ENCODE measurements at places on chromosomes 7 and 10. TPM values are rescaled to one million over a fixed set of nuclear protein-coding genes. Genes with fewer than 3 reads are reported as not detected.
A peak's percentile ranks its signal among the peaks of the same experiment; 100 is the strongest.

Gene PFKP
- 14.1 TPM for total RNA-seq

Gene MACROH2A2
- 10.2 TPM for total RNA-seq

Gene STOX1
- 5.7 TPM for total RNA-seq

Gene HOXA9
- 9.6 TPM for total RNA-seq

Gene SKIDA1
- total RNA-seq = 1.2 TPM

Gene ANKRD7
- 0.49 TPM for total RNA-seq

Gene GJD4
- not detected for total RNA-seq

Gene HOXA4
- total RNA-seq = 0.69 TPM

Gene COBL
- 11.9 TPM for total RNA-seq

Gene PNLIPRP1
- total RNA-seq = not detected

Gene ANXA11
- 38.9 TPM for total RNA-seq

Gene NEURL1
- total RNA-seq = 2.1 TPM

Gene ZNF488
- total RNA-seq = 0.10 TPM

Gene COL26A1
- 3.5 TPM for total RNA-seq

Gene AKR1C2
- 4.5 TPM for total RNA-seq

Gene SEMA4G
- total RNA-seq = 1.9 TPM

DNA sequence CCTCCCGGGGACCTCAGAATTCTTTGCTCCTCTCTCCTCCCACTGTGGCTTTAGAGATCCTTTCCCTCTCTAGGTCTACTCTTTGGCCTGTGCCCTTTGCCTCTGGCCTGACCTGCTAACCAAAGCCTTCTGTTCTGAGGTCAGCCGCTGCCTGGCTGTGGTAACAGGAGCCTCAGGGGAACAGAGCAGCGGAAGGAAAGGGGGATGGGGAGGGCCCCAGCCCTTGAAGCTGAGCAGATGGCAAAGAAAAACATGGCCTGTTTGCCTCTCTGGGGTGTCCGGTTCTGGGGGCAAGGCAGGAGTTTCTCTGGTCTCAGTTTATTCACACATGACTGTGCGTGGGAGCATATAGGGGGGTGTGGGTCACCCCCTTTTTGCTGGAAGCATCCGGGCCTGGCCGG is 28.2 kb downstream of the COL26A1 start:
- peak; percentile 8 for DNase-seq

DNA sequence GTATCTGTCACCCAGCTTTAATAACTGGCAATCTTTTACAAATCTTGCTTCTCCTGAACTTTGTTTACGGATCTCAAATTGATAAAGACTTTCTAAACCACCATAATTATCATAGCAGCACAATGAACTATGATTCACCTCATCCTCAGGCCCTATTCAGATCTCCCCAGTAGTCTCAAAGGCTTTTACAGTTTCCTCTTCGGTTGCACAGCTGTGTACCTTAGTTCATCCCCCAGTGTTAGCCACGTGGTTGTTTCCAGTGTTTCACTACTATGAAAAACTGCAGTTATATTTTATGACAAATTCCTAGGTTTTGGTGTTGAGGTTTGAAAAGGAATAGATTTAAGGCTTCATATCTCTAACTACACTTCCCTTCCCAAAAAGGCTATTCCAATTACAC is 24.9 kb downstream of the PAXIP1 start:
- DNase-seq = no peak

DNA sequence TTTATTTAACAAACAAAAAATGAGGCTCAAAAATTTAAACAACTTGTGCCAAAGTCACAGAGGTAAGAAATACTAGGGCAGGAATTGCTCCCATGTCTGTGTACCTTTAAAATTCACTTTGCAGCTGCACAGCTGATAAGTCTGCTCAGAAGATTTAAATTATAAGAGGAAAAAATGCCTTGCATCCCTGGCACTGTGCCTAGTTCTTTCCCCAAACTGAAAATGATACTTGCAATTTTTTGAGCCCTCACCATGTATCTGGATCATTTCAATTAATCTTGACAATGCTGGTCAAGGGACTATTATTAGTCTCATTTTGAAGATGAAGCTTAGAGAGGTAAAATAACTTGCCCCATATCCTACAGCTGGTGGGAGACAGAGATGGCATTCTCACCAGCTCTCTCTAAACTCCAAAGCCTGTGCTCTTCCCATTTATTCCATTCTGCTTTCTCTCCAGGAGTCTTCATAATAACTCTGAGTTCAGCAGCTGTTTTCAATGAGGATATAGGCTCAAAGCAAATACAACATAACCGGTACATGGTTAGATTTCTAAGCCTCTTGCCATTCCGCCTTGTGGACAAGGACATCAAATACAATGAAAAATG is 350.5 kb upstream of the LRRTM3 start:
- no peak for DNase-seq

GRCh38 chr10:117616179-117616578 is 73.6 kb downstream of the EMX2 start:
- DNase-seq = no peak

DNA sequence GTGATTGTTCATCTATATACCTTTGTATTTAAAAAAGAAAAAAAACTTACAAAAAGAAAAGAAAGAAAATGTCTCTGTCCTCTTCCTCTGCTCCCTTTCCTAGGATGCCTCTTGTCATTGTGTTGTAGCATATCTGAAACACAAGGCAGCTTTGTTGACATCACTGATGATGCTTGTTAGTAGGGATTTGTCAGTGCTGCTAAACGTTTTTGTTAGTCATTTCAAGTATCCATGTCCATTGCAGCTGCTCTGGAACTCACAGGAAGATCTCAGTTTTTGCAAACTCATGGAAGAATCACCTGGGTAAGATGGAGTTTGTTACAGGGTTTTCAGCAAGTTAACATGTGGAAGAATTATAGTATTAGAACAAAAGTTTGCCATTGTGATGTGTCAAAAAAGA is 123.6 kb downstream of the CCSER2 start:
- DNase-seq = no peak

GRCh38 chr10:92382631-92383030 is 91.7 kb downstream of the MARCHF5 start:
- DNase-seq = no peak

GRCh38 chr10:133590226-133590969 is 25.0 kb upstream of the SYCE1 start:
- no peak for DNase-seq

GRCh38 chr10:113506476-113506875 is 46.4 kb upstream of the HABP2 start:
- DNase-seq = peak; percentile 23

GRCh38 chr10:3791974-3792633 is 7.1 kb upstream of the KLF6 start:
- no peak for DNase-seq

- peak; percentile 52 for DNase-seq
Observed at GRCh38 chr7:142459551-142459963, 201.7 kb upstream of the PRSS58 start.

DNA sequence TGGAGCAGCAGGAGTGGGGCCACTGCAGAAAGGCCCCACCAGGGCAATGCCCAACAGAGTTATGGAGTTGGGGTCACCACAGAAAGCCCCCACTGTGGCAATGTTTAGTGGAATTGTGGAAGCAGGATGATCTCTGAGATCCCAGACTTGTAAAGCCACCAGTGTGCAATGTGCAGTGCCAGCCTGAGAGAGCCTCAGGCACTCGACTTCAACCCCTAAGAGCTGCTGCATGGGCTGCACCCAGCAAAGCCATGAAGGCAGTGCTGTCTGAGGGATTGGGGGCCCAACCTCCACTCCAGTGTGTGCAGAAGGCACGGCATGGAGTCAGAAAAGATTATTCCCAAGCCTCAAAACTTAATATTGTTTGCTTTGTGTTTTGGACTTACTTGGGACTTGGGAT is 20.4 kb downstream of the SAMD9 start:
- DNase-seq = no peak

GRCh38 chr10:42781893-42782445 is 626 bp upstream of the BMS1 start:
- no peak for DNase-seq

DNA sequence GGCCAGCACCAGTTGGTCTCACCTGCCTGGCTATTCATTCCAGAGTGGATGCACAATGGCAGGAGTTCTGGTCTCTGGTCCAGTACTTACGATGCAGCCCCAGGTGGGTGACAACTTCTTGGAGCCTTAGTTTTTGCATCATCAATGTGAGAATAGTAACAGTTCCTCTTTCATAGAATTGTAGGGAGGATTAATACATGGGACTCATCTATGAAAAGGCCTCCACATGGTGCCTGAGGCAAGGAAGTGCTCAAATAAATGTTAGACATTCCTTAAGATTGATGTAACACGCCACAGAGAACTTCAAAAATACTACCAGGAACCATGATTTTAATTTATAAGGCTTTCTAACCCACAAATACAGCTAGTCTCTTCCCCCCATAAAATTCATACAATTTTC is 120.1 kb upstream of the CHST15 start:
- no peak for DNase-seq

GRCh38 chr10:110163192-110163773 is 44.1 kb upstream of the MXI1 start:
- no peak for DNase-seq

DNA sequence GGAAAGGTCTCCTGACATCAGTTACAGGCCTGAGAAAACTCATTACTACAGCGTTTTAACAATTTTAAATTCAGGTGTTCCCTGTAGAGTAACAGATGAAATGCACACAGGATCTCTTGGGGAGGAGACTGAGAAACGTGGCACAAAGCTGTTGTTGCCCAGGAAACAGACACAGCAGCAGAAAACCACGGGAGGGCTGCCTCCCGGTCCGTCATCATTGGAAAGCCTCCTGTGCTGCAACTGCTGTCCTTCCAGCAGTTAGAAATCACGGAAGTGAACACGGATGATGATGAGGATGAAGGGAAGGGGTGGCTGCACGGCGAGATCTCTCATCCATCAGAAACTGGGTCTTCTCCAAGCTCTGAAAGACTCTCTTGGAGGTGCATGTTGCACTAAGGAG is 94.6 kb upstream of the RNF32 start:
- DNase-seq = no peak

DNA sequence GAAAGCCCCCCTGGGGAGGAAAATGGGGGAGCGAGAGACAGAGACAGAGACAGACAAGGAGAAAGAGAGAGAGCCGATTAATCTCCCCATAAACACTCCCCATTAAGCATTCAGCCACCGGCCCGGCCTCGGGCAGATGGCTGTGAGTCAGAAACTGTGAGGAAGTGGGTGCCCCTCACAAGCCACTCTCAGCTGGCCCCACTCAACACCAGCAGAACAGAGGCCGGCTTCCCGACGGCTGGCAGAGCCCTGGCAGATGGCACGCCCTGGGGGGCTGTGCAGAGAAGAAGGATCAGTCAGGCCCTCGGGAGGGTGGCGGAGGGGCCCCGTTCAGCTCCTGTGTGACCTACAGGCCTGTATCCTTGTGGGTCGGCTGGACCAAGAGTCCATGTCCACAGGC is 41.2 kb downstream of the CAMK2B start:
- no peak for DNase-seq

DNA sequence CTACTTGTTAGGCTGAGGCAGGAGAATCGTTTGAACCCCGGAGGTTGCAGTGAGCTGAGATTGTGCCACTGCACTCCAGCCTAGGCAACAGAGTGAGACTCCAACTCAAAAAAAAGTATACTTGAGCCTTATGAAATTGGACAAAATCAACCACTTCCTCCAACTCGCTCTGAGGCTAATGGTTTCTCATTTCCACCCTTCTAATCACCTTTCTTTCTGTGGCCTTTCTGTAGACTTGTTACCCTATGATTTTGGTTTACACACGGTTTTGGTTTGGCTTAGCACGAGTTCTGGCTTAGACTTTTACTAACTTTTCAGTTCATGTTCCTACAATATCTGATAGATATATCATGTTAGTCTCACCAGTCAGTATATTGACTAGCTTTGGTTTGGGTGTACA is 152.0 kb downstream of the PHTF2 start:
- DNase-seq = no peak

- DNase-seq = no peak
Observed at GRCh38 chr7:99193527-99194220, 14.2 kb downstream of the KPNA7 start.

DNA sequence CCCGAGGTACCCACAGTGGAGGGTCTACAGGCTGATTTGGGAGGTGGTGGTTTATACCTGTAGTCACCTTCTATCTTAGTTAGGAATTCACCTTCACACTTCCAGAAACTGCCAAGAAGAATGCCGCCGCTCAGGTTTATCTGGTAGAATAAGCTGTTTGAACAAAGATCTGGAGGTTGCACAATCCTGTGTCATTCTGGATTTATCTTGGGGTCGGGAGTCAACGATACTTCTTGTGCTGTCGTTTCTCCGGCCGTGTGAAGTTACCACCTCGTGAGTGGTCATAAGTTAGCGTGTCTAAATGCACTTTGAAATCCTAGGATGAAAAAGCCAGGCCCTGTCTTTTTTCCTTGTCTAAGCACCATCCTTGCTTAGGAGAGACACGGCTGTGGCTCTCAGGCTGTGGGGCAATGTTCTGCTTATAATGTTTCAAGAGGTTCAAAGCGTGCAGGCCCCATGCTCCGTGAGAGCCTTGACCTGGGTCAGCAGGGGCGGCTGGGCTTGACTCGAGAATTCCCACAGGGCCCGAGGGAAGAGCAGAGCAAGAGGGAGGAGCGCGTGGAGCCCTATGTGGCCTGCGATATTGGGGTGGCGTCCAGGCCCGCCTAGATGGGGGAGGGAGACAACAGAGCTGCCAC is 35.5 kb downstream of the GRIFIN start:
- DNase-seq = peak; percentile 17

- DNase-seq = no peak
Observed at GRCh38 chr7:102248456-102249395, 37.9 kb upstream of the SH2B2 start.

GRCh38 chr10:85789125-85789524 is 577.5 kb downstream of the GRID1 start:
- DNase-seq = no peak

DNA sequence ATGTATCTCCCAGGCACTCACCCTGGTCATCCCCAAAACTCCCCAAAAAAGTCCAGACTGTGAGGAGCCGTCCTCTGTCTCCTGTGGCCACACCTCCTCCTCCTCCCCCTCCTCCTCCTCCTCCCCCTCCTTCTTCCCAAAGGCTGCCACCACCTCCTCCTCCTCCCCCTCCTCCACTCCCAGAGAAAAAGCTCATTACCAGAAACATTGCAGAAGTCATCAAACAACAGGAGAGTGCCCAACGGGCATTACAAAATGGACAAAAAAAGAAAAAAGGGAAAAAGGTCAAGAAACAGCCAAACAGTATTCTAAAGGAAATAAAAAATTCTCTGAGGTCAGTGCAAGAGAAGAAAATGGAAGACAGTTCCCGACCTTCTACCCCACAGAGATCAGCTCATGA is 7.1 kb downstream of the LMOD2 start:
- DNase-seq = no peak

DNA sequence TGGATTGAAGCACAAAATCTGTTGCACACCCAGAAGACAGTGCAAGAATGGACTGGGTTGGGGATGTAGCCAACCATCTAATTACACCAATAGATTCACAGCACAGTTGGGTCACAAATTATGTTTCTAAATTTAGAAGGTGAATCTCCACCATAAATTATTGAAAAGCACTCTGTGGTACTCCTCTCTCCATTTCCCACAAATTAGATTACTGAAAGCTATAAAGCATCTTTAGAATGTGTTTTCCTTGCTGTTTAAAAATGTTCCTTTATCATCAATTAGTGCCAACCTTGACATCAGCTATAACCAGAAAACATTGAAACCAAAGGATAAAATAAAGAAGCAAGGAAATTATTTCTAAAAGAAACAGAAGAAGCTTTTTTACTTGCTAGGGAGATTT is 39.9 kb upstream of the HDAC9 start:
- no peak for DNase-seq

- no peak for DNase-seq
Observed at GRCh38 chr10:43395571-43396060, 13.4 kb downstream of the HNRNPF start.

- no peak for DNase-seq
Observed at GRCh38 chr10:22623633-22624253, 90.6 kb downstream of the PIP4K2A start.
